Head of caudate nucleus (tissue), 42 donors: ENCODE measurements at places on chromosomes 7 and 10.

- DNase-seq: no peak
These were observed 666.0 kb upstream of the LRRTM3 start for GRCh38 chr10:66259836-66260235.

DNA sequence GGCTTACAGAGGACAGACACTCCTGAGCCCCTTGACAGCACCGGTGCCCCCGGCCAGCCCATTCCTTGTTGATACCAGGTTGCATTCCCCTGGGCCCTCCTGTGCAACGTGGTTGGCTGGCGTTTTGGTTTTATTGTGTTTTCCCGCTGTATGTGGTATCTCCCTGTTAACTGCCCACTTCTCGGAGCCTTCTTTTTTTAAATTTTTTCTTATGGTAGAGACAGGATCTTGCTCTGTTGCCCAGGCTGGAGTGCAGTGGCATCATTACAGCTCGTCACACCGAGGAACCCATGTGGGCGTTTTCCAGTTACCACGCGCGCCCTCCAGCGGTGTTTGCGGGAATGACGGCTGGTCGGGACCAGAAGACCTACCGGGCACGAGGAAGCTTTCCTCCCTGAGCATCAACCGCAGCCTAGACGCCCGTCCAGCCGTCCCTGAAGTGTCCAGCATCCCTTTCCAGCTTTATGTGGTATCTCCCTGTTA is 16.9 kb upstream of the ZFAND2A start:
- peak; percentile 33 for DNase-seq

GRCh38 chr10:31709028-31709427 is 219.6 kb downstream of the ARHGAP12 start:
- DNase-seq: no peak

- DNase-seq: no peak
These were observed 11.5 kb upstream of the GRIFIN start for GRCh38 chr7:2487586-2488271.

GRCh38 chr7:55486991-55487390 is 85.3 kb downstream of the VOPP1 start:
- DNase-seq: no peak

DNA sequence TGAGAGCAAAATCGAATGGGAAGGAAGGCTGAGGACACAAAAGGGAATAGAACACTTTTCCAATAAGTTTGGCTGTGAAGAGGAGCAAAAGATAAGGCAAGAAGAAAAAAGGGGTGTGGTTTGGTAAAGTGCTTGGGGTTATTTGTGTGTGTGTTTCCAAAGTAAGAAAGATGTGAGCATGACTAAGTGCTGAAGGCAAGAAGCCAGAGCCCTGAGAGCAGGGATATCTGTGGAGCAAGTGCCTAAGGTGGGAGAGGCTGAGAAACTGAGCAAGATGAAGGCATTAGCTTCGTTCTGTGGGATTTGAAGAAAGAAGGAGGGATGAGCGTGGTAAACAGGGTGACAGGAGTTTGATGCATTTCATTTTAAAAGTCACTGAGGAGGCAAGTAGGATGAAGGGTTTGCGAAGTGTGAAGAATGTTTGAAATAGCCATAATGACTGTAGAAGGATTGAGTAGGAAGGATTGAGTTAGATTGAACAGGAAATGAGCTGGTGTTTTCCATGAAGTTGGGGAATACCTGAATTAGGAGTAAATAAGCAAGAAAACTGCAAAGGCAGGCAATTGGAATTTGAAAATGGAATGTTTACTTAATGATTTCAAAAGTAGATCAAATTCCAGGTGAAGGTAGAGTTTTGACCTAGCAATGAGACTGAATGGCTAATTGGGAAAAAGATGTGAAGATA is 19.9 kb upstream of the SP4 start:
- no peak for DNase-seq

DNA sequence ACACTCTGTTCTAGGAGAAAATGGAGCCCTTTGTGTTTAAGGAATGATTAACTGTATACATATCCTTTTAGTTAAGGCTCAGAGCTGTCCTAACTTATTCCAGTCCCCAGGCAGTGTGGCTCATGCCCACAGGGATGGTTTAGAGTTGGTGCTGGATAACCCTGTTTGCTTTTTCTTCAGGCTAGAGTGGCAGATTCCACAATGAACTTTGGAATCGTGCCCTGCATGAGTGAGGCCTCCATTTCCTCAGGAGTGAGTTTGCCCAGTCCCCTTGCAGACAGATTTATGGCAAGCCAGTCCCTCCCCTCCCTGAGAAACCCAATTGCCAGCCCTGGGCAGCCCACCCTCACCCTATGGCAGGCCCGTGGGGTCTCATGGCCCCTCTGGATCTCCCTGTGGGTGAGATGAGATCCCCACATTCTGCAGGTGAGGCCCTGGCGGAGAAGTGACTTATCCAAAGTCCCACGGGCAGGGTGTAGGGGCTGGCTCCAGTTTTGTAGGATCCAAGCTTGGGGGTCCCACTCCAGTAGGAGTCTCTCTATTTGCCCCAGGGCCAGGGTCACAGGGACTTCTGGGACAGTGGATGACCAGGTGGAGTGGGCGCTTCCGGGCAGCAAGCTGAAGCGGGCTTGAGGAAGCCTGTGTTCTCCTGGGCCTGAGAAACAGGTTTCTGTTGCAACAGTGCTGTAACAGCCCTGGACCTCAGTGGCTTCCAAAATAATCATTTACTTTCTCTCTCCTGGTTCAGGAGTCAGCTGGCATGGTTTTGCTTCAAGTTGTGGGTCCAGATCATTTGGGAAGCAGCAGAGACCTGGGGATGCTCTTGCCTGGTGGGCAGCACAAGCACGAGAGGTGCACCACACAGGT is 9.0 kb upstream of the COMTD1 start:
- DNase-seq: no peak
